Midbrain (tissue), 1 donor: ENCODE measurements at places on chromosomes 1 and 21.

GRCh38 chr1:116375887-116376728 lies 3.1 kb downstream of the ATP1A1 start:
- peak; percentile 35 for DNase-seq

DNA sequence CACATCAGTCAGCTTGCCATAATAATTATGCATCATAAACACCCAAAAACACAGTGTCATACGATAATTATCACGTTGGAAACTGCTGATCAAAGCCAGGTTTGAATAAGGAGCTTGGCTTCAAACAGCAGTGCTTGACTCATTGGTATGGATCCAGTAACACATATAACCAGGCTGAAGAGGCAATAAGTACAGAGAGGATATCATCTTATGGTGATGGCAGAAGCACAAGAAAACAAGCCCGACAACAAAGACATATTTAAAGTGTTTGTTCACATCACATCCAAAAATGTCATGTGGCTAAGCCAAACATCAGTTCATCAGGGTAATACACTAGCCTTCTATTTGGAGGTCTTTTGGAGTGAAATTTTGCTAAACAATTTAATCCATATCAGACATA lies 389.7 kb downstream of the NCAM2 start:
- no peak for DNase-seq

DNA sequence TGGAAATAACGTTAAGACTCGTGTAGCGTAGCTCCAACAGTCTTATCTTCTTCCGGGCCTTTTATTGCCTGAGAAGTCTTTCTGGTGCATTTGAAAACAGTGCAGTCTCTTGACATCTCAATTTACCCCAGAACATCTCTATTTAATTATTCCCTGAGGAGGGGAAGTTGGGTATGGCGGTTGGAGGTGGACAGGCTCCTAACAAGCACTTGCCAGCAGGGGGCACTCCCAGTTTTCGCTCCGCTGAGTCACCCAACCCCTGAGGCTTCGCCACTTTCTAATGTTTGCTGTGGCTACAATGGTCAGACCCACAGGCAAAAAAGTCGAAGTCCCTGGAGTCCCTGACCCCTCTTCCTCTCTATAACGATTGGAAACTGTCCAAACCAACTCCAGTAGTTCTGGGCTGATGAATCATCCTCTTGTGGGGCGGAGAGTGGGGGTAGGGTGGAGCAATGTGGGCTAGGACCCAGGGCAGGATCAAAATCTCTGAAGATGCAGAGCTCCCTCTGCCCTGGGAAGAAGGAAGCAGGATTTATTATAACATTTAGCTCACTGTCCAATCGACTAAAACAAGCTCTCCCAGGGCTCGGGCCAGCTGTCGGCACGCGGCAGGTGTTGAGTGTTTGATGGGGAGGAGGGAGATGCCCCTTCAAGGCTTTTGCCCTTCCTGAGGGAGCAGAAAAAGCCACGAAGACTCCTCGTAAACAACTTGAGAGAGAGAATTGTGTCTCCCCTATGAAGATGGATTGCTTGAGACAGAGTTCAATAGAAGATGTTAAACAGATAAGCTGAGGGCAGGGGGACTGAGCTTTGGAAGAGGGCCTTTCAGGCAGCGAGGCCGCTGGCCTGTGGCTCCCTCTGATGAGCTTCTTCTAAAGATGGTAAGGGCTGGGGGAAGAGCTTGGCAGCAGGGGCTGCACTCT lies 85.7 kb downstream of the BRINP2 start:
- DNase-seq: peak; percentile 74

DNA sequence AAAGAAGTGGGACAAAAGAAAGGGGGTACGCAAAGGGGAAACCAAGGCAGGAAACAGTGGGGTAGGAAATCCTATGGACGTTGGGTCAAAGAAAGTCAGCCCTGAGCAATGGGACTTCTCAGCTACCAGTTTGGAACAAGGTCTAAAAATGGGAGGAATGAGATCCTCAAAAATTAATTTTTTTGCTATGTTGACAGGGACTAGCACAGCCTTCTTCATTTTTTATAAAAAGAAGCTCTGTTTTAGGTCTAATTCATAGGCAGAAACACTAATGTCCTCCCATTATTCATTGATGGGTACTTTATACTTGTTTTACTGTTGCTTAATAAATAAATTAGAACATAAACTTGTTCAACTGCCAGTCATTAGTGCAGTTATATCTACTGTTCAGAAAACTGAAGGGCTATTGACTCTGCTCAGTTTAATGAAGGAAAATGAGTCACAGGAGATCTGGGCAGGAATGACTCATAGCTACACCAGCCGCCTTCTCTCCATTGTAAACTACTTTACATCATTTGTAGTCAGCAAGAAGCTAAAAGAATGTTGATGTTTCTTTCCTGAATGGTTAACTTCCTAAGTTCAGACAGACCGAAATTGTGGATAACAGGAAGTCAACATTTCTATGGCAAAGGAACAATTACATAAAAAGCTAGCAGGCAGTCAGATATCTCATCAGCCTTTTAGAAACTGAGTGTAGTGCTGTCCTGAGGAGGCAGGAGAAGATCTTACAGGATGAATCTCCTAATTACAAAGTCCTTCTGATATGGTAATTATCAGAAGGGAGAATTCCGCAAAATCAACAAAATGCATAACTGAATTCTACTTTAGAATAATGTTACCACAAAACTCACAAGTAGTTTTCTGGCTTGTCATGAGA lies 356.4 kb upstream of the PKN2 start:
- no peak for DNase-seq

- DNase-seq: peak; percentile 39
These were observed 844 bp downstream of the ZMYM6 start for GRCh38 chr1:35030756-35031446.

DNA sequence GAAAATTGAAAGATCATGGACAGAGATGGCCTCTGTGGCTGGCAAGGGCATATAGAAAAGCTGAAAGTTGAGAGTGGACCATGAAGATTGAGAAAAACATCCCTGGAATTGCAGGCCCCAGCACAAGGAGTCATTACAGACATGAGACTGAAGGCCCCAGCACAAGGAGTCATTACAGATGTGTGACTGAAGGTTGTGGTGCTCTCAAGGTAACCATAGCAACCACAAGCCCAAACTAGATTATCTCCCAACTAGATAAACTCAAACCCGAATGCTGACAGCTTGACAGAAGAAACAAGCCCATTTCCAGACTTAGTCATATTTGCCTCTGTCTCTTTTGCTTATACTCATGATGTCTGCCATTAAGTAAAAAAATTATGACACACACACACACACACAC lies 1252.1 kb upstream of the ADGRL4 start:
- DNase-seq: no peak

DNA sequence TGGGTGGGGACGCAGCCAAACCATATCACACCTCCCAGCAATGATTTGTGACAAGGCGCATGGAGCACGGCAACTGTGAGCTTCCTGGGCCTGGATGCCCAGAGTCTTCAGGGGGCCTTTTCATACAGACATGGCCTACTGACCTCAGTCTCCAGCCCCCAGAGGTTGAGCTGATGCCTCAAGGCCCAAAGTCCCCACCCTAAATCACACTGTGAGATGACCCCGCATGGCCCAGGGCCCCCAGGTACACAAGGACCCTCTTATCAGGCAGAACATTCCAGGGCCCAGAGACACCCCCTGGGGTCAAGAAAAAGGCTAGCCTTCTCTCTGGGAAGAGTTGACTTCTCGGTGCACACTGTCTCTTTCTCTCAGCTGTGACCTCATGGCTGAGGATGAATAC lies 179.7 kb upstream of the C1orf174 start:
- no peak for DNase-seq

GRCh38 chr1:56525489-56526041 lies 53.8 kb downstream of the PLPP3 start:
- no peak for DNase-seq

DNA sequence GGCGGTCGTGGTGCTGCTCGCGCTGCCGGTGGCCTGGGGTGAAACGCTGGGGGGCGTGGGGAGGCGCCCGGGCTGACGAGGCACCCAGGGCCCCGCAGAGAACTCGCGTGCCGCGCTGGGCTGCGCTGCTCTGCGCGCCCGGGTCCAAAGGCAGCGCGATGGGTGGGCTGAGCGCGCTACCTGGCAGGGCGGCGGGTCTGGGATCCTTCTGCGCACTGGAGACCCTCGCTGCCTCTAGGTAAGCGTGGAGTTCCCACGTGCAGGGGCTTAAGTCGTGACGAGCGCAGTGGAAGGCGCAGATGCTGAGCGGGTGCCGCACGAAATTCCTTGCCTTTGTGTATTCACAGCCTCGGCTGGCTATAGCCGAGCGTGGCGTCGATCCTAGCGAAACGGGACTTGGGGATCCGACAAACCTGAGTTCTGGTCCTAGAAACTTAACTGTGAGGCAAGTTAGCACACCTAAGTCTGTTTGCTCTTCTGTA lies 24.6 kb downstream of the CR1L start:
- no peak for DNase-seq

DNA sequence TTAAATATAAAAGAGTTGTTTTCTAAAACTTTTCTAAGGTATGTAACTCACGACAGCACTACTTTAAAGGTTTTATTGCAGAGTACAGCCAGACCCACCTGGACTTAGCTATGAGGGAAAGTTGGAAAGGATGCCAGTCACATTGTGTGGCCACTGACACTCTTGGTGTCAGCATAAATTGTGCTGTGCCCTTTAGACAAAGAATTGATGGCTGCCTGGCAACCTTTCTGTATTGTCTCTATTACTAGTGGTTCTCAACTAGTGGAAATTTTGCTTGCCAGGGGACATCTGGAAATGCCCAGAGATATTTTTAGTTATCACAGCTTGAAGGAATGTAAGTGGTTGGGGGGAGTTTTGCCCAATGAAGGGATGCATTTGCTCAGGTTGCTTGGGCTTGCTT lies 117.5 kb upstream of the APP start:
- DNase-seq: no peak

DNA sequence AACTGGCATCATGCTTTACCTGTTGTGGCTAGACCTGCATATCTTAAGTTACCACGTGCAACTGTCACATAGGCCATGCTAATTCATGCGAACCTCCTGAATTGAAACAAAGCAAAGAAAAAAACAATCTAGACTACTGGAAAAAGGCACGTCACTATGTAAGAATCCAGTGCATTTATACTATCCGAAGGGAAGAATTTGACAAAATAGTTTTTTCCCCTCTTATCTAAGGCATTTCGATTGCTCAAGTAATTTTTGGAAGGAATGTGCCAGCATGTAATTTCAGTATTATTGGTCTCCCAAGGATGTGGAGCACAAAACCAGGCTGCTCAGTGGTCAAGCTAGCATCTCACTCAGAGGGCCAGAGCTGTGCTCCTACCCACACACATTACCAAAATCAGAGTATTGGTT lies 31.5 kb upstream of the C1orf198 start:
- no peak for DNase-seq

GRCh38 chr1:188669728-188670382 lies 1807.8 kb downstream of the BRINP3 start:
- DNase-seq: no peak

DNA sequence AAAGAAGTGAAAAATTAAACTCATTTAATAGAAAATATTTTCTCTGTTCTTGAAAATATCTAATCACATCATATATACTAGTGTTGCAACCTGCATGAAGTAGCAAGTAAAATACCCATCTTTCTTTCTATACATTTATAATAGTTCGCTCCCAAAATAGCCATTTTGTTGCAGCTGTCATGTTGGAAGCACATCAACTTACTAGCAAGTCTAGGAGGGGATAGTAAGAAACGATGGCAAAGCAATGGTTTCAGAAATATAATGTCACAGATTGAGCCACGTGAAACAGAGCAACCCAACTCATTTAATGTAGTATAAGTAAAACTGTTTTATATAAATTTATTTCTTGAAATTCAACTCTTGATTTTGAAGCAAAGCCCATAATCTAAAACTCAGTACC lies 521.8 kb downstream of the LRRIQ3 start:
- no peak for DNase-seq

GRCh38 chr1:202968895-202969295 lies 1.8 kb upstream of the CYB5R1 start:
- DNase-seq: peak; percentile 53

DNA sequence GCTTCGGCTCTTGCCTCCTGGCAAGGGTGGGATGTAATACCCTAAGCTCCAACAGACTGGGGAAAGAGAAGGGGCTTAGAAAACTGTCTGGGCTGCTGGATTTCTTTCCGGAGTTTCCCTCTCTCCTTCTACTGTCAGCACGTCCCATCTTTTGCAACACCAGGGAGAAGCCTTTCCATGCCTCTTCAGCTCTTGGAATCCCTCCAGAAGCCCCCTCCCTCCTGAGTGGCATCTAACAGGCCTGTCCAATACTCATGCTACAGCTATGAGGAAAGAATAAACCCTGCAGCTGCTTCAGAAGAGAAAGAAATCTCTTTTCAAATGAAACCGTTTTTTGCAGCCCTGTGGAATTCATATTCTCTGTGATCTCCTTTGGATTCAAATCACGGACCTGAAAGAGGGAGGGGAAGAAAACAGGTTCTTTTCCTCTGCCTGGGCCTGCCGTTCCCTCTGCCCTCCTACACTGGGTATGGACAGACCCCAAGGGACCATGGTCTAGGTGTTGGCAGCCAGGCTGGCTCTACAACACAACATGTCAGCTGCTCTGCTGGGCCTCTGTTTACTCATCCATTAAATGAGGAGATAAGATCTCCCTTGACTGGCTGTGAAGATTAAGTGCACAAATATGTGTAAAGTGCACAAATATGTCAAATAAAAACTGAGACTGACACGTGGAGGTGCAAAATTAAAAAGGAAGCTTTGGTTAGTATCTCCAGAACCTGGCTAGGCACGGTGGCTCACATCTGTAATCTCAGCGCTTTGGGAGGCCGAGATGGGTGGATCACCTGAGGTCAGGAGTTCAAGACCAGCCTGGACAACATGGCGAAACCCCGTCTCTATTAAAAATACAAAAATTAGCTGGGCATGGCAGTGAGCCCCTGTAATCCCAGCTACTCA lies 6.0 kb upstream of the CAPN2 start:
- DNase-seq: no peak

GRCh38 chr21:38255571-38256117 lies 1.1 kb upstream of the KCNJ15 start:
- no peak for DNase-seq

DNA sequence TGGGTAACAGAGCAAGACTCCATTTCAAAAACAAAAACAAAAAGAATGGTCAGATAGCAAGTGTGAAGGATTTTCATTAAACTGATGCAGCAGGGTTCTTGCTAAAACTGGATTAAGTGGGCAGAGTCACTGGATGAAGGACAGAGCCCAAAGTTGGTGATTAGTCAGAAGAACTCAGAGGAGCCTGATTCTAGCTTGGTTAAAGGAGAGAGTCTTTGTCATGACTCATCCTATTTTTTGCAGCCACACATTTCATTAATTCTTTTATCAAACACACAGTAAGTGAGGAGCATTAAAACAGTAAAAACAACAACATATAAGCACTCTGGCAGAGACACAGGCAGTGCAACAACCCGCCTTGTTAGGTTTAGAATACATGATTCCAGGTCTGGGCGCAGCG lies 56.0 kb upstream of the EDARADD start:
- DNase-seq: no peak

GRCh38 chr1:26739329-26739914 lies 43.6 kb downstream of the ARID1A start:
- DNase-seq: no peak

- no peak for DNase-seq
These were observed 13.0 kb upstream of the NEK7 start for GRCh38 chr1:198143797-198144196.
